ENCODE measurements at places on chromosomes 3 and 15.

GRCh38 chr3:178680489-178680888 lies 144.3 kb downstream of the KCNMB2 start:
- no peak for DNase-seq

DNA sequence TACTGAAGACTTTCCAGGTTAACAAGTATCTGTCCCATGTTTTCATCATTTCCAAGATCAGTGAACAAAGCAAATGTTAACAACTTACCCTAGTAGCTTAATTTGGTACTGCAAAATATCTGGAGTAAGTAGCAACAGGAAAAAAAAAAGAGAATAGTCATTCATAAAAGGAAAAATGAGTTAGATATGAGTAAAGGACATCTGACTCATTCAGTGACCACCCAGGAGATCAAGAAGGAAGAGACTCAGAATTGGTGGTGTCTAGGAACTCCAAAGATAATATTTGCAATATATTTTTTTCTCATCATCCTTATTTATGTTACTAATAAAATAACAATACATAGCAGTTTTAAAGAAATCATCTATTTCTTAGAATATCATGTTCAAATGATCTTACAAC lies 253.8 kb upstream of the COL8A1 start:
- DNase-seq: no peak

GRCh38 chr3:21830541-21830940 lies 79.5 kb upstream of the ZNF385D start:
- no peak for DNase-seq

GRCh38 chr3:11389386-11390268 lies 117.4 kb downstream of the ATG7 start:
- no peak for DNase-seq

GRCh38 chr3:102053375-102053989 lies 204.2 kb downstream of the NFKBIZ start:
- no peak for DNase-seq

DNA sequence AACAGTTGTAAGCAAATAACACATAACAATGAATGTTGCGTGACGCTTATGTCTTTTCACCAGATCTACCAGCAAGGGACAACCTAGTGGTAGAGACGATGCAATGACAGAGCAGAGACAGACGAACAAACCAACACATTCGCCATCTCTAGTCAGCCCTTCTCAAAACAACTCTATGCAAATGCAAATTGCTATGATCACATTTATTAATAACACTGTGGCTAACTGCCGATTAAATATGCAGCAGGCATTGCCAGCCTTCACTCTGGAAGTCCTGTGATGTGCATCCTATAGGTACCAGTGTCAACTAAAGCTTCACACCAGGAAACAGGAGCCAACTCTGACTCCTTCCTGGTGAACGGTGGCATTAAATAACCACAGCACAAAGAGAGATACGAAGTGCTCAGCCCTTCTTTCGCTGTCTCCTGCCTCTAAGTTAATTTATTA lies 94.2 kb downstream of the FOXP1 start:
- no peak for DNase-seq

- no peak for DNase-seq
These were observed 61.6 kb downstream of the OSTN start for GRCh38 chr3:191260431-191261303.

GRCh38 chr3:129708328-129708861 lies 101.9 kb upstream of the PLXND1 start:
- no peak for DNase-seq

GRCh38 chr3:2311022-2311421 lies 212.4 kb downstream of the CNTN4 start:
- no peak for DNase-seq

GRCh38 chr15:45648521-45649200 lies 13.8 kb downstream of the SQOR start:
- no peak for DNase-seq

DNA sequence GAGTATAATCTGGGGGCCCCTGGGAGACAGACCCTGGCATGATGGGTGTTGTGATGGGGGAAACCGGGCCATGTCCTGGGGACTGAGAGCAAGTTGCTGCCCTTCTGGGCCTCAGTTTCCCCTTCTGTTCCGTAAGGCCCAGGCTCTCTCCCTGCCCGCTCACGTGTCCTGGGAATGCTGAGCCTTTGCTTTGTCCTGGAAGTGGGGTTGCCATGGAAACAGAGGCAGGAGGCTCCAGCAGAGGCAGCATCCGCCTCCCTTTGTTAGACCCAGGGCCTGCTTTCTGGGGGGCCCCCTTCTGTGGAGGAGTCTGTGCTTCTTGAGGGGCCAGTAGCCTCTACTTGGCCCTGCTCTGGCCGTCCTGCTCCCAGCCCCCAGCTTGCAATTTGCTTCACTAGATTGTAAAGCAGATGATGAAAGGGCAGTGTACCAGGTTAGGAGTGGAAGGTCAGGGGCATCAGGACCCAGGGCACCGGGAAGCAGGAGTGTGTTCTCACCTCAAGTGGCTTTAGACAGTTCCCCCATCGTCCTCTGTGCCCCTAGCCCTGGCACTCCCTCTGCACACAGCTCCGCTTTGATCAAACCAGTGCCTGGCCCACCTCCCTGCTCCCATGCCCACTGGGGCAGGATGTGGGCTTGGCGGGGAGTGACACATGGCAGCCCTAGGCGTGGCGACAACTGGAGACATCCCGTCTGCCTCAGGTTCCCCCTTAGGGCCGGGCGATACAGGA lies 105.6 kb downstream of the FBLN2 start:
- DNase-seq: no peak

GRCh38 chr3:151226088-151226563 lies 23.1 kb upstream of the GPR171 start:
- DNase-seq: no peak

Measured in activated CD4-positive, CD25-positive, alpha-beta regulatory T cell treated with anti-CD3 and anti-CD28 coated beads, Interleukin-2, amount 50 U/mL, for 16 hours (primary cell).